ENCODE measurements at places on chromosomes 1 and 21.

- DNase-seq: no peak
Measured at GRCh38 chr1:2465371-2466269, 10.5 kb upstream of the PLCH2 start.

- DNase-seq: no peak
Measured at GRCh38 chr1:72010094-72010431, 272.3 kb downstream of the NEGR1 start.

DNA sequence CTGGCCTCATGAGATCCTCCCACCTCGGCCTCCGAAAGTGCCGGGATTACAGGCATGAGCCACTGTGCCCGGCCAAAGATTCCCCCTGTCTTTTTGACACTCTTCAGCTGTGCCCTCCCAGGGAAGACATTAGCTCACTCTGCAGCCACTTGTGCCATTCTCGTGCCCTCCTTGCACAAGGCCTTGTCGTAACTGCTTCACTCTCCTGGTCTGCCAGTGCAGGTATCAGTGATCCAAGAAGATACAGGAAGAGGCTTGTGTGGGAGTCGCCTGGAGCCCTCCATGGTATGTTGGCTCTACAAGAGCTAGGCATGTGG lies 22.0 kb upstream of the WDR26 start:
- no peak for DNase-seq

DNA sequence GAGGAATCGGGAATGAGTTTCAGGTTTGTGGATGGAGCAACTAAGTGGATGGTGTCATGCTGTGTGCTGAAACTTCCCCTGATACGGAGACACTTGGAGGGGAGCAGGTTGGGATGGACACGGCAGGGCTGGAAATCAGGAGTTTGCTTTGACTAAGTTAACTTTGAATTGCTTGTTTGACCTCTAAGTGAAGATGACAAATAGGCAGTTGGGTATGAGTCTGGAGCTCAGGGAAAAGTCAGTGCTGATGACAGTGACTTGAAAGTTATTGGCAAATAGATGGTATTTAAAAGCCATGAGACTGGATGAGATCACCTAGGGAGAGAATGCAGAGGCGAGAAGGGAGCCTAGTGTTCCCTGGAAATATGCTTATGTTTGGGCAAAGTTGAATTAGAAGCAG lies 12.8 kb upstream of the ZSCAN20 start:
- DNase-seq: no peak

DNA sequence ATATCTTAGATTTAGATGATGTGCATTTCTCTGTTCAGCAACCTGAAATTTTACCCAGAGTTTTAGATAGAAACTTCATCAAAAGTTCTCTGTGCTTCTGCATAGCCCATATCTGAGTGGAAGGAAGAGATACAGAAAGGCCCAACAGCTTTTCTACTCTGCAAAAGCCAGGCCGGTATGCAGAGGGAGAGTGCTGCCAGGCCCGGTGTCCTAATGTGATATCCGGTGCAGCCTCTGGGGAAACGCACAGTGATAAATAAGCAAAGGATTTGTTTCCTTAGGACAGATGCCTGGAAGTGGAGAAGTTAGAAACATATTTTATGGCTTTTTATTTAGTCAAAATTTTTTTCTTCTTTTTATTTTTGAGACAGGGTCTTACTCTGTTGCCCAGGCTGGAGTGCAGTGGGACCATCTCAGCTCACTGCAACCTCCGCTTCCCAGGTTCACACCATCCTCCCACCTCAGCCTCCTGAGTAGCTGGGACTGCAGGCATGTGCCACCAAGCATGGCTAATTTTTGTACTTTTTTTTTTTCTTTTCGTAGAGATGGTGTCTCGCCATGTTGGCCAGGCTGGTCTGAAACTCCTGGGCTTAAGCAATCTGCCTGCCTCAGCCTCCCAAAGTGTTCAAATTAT lies 145.8 kb downstream of the PATJ start:
- DNase-seq: no peak

GRCh38 chr1:153553096-153553495 lies 4.0 kb upstream of the S100A3 start:
- no peak for DNase-seq

- no peak for DNase-seq
Measured at GRCh38 chr1:117673405-117673804, 67.6 kb downstream of the TENT5C start.

DNA sequence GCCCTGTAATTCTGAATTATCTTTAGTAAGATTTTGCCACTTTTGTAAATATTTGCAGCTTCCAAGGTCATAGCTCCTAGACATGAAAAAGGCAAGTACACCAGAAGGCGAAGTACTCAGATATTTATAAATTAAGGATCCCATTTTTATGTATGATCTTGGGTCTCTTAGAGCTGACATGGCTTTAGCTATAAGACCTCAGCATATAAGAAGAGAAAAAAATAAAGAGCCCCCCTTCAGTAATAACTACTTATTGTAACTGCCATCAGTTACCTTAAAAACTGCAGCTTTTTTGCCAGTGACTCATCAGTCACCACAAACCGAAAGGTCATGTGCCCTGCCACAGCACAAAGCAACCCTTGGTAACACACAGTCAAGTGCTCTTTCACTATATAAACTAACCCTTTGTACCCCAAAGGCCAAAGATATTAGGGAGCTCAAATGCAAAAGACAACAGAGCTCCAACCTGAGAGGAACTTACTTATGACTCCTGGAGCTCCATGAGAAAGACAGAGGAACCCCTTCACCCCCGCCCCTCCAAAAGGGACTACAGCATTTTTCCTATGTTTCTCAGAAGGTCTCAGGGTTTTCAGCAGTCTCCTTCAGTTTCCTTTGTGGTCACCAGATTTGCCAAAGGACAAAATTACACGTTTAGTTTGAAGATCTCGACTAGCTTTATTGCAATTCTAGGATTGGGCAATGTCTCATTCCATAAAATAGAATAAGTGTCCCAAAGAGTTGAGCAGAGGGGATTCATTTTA lies 219.8 kb upstream of the DUSP10 start:
- DNase-seq: no peak

- DNase-seq: no peak
Measured at GRCh38 chr1:192801451-192801850, 7.4 kb upstream of the RGS2 start.

GRCh38 chr1:77430966-77431690 lies 149.3 kb downstream of the AK5 start:
- DNase-seq: no peak

DNA sequence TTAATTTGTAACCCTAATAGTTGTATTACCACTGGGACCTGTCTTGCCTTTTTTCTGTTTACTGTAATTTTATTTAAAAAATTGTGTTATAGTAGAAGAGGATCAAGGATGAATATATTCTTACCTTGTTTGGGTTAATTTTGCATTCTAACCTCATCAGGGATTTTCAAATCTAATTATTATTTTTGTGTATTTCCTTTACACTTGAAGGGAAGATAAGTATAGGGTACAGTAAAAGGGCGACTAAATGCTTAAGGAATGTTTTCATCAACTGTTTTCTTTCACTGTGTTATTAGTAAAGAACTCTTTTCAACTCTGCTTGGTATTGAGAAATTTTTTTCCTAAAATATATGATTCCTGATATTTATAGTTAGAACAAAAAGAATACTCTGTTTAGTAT lies 33.3 kb downstream of the OSBPL9 start:
- DNase-seq: no peak

DNA sequence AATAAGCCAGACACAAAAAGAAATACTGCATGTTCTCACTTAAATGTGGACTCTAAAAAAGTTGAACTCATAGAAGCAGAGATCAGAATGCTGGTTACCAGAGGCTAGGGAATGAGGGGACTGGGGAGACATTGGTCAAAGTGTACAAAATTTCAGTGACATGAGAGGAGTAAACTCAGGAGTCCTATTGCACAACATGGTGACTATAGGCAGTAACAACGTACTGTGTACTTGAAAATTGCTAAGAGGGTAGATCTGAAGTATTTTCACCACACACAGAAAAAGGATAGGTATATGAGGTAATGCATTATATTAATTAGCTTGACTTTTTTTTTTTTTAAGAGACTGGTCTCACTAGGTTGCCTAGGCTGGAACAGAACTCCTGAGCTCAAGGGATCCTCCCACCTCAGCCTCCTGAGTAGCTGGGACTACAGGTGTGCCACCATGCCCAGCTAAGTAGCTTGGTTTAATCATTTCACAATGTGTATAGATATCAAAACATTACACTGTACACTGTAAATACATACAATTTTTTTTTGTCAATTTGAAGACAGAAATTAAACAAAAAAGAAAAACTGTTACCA lies 7.4 kb downstream of the ZNF496 start:
- no peak for DNase-seq

DNA sequence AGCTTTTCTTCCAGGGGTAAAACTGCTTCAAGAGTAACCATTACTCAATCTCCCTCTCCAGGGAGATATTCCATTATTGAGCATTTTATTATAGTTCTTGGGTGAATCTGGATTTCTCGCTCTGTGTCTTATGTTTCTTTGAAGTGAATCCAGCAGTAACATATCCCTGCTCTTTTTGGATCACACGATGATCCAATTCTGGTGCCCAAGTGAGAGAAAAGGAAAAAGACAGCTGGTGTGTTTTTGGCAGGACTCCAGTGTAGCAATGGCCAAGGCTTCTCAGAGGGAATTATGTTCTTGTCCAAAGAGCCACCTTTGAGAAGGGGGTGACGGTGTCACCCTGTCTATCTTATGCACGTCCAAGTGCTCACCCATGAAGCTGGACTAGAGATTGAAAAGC lies 140.3 kb upstream of the ERRFI1 start:
- DNase-seq: no peak

- no peak for DNase-seq
Measured at GRCh38 chr1:91687452-91687851, 186.8 kb downstream of the CDC7 start.

DNA sequence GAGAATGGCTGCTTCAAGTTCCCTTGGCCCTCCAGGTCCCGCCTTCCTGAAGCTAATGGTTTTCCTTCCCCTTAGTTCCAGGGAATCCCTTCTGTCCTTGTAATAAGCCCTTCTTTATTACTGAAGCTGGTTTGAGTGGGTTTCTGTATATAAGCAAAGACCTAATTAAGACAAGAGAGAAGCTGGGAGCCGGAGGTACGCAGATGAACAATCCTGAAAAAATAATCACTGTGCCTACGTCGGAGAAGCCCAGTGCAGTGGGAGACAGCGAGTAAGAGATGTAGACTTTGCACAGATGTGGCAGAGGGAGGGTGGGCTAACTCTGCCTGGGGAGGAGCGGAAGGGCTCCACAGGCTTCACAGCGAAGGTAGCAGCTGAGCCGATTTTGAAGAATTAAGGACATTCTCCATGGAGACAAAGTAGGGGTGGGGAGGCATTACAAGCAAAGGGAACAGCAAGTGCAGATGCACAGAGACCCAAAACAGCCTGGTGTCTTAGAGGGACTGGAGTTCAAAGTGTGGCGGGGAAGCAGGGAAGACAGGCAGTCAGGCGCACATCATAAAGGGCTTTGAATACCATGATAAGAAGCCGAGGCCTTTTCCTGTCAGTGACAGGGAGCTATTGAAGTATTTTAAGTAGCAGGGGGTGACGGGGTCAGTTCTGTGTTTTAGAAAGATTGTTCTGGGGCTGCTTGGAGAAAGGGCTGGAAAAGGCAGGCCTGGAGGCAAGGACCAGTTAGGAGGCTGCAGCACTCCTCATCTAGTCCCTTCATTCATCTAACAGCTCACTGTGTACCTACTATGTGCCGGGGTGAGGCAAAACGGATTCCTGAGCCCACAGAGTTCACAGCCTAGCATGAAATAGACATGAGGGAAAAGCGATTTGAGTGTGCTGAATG lies 6.5 kb downstream of the RIMS3 start:
- DNase-seq: no peak

GRCh38 chr1:25621876-25622275 lies 5.3 kb downstream of the MAN1C1 start:
- DNase-seq: no peak

DNA sequence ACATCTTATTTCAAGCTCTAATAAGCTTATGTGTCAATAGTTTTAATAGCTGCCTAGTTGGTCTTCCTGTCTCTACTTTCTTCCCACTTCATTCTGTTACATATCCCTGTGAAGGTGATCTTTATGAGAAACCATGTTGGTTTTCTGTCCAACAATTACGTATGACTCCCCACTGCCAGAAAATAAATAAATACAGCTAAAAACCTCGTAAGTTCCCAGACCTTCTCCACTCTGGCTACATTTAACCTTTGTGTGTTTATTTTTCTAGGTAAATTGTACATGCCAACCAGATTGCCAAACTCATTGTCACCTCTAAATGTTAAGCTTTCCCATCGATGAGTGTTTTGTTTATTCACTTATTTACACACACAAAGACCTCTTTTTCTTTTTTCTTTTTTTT lies 147.2 kb downstream of the CRB1 start:
- no peak for DNase-seq

DNA sequence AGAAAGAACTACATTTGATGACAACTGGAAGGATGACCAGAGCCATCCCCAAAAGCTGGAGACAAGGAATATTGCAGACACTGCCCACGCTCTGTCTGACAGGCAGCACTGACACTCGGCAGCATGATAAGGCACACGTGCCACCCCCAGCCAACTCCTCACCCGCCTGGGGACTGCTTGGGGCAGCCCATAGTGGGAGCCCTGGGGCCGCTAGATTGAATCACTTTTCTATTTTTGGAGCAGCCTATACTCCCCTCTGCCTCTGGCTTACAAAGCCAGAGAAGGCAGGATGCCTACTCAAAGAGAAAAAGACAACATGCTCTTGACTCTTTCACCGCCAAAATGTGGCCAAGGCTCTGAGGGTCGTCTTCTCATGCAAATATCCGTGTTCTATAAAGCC lies 1.3 kb downstream of the SMG5 start:
- DNase-seq: no peak

DNA sequence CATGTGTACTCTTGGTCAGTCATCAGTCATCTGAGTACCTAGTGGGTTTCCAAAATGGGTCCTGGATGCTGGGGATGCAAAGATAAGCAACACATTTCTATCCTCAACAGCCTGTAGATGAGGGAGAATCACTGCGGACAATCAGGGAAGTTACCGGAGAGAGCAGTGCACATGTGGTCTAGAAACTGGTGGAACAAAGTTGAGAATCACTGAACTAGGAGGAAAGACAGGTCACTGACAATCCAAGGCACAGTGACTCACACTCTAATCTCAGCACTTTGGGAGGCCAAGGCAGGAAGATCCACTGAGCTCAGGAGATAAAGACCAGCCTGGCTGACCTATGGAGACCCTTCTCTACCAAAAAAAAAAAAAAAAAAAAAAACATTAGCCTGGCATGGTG lies 31.4 kb upstream of the LGALS8 start:
- no peak for DNase-seq

DNA sequence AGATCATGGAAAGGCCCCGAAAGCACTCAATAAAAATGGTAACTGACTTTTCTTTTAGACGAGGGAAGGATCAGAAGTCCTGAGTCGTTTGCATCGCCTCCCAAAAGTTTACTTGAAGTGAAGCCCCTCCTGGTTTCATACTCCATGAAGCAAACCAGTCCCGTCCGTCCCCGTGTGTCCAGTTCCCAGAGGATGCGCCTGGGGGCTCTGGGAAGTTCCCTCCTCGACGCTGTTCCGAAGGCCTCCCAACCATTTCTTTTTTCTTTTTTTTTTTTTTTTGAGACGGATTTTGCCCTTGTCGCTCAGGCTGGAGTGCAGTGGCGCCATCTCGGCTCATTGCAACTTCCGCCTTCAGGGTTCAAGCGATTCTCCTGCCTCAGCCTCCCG lies 661 bp upstream of the OSCP1 start:
- DNase-seq: no peak

- no peak for DNase-seq
Measured at GRCh38 chr1:157124855-157125254, 13.3 kb downstream of the ETV3 start.

GRCh38 chr21:14814991-14815390 lies 249.8 kb downstream of the NRIP1 start:
- DNase-seq: no peak

- DNase-seq: no peak
Measured at GRCh38 chr21:20642681-20643080, 355.5 kb upstream of the NCAM2 start.
